ENCODE measurements at places on chromosomes 7 and 10. TPM values are rescaled to one million over a fixed set of nuclear protein-coding genes. Genes with fewer than 3 reads are reported as not detected.

The OR2A1 gene
- not detected for total RNA-seq

The OGDH gene
- 160 TPM for total RNA-seq

The CALHM3 gene
- total RNA-seq = not detected

The LOXL4 gene
- 6.4 TPM for total RNA-seq

The FBH1 gene
- 143 TPM for total RNA-seq

The OPN4 gene
- total RNA-seq = not detected

The GHRHR gene
- total RNA-seq = not detected

The IFIT2 gene
- total RNA-seq = 7.0 TPM

The PBLD gene
- 87.2 TPM for total RNA-seq

The AKR1D1 gene
- not detected for total RNA-seq

The C10orf53 gene
- not detected for total RNA-seq

The HPS1 gene
- total RNA-seq = 62.9 TPM

The UROS gene
- 29.9 TPM for total RNA-seq

The PIK3AP1 gene
- total RNA-seq = 21.3 TPM

The HECTD2 gene
- 10.3 TPM for total RNA-seq

The ENTPD1 gene
- 35.6 TPM for total RNA-seq

The BET1 gene
- total RNA-seq = 28.9 TPM

The NEBL gene
- 12.3 TPM for total RNA-seq

The UCMA gene
- not detected for total RNA-seq

The SGCE gene
- 26.8 TPM for total RNA-seq

The LIPK gene
- total RNA-seq = not detected

The APBB1IP gene
- 6.4 TPM for total RNA-seq

The NEUROG3 gene
- total RNA-seq = not detected

The TAC1 gene
- 2.7 TPM for total RNA-seq

The FAM180A gene
- total RNA-seq = not detected

The MNX1 gene
- total RNA-seq = 11.7 TPM

The LRRC4 gene
- total RNA-seq = 0.79 TPM

The PRSS1 gene
- total RNA-seq = not detected

The PROSER2 gene
- total RNA-seq = 29.2 TPM
